ENCODE measurements at places on chromosomes 5 and 9. TPM values are rescaled to one million over a fixed set of nuclear protein-coding genes. Genes with fewer than 3 reads are reported as not detected.

DNA sequence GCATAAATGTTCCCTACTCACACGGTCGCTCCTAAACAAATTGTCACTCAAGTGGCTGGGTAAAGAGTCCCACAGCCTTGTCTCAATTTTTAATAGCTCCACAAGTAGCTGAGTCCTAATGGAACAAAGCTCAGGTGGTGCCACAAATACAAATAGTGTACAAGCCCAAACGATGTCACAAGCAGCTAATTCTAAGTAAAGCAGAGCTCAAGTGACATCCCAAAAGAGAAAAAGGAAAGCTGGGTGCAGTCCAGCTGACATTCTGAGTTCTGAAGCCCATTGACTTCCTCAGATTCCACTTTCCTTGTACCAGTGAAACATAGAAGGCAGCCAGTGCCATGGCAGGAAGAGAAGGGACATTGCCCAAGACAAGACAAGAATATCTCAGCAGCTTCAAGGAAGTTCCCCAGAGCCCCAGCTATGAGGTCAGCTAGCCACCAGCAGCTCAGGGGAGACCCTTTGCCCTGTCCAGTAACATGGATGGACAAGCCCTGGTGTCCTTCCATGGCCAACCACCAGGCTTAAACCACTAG is 231.2 kb upstream of the SGCD start:
- DNase-seq: no peak
- no peaks in the 10 kb centered on the region for H3K27me3 ChIP-seq
- H3K27ac ChIP-seq: no peak overlapping the region
- H3K4me3 ChIP-seq: no peak overlapping the region

GRCh38 chr5:34584165-34584564 is 72.0 kb upstream of the RAI14 start:
- DNase-seq: no peak
- no peaks in the 10 kb centered on the region for H3K27me3 ChIP-seq
- no peaks in the 10 kb centered on the region for H3K36me3 ChIP-seq
- no peak overlapping the region for H3K4me3 ChIP-seq
- no peaks in the 10 kb centered on the region for H3K4me1 ChIP-seq

DNA sequence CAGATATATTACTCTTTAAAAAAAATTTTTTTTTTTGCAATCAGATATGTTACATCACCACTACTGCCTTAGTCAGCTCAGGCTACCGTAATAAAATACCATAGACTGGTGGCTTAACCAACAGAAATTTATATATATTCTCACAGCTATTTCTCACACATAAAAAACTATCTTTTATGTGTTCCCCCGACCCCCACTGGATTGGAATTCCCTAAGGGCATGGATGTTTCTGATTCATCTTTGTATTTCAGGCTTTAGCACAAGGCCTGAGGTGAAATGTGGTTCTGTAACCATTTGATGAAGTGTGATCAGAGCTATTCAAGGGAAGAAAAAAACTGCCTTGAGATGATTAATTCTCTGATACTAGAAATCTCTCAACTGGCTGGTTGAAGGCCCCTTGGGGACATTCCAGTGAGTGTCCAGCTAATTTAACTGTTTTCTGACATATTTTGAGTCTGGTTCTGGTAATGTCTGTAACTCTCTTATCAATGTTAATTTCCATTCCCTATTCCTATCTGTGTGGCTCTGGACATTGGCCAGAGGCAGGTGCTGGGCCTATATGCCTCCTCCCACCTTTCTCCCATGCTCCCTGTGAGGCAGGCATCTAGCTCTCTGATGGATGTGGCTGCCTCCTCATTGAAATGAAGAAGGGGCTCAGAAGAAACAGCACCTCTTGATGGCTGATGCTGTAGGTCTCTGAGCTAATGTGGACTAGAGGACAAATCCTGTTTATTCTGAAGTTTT is 2.5 kb downstream of the CD14 start:
- H3K27ac ChIP-seq: peak overlapping the region; percentile 82
- H3K4me3 ChIP-seq: no peak overlapping the region
- H3K36me3 ChIP-seq: no peaks in the 10 kb centered on the region
- DNase-seq: peak; percentile 79
- no peaks in the 10 kb centered on the region for H3K4me1 ChIP-seq
- H3K27me3 ChIP-seq: peaks cover 19% of the 10 kb centered on the region

GRCh38 chr5:18102733-18103132 is 468.5 kb downstream of the TAF11L14 start:
- H3K36me3 ChIP-seq: no peaks in the 10 kb centered on the region
- H3K4me1 ChIP-seq: no peaks in the 10 kb centered on the region
- H3K27ac ChIP-seq: no peak overlapping the region

DNA sequence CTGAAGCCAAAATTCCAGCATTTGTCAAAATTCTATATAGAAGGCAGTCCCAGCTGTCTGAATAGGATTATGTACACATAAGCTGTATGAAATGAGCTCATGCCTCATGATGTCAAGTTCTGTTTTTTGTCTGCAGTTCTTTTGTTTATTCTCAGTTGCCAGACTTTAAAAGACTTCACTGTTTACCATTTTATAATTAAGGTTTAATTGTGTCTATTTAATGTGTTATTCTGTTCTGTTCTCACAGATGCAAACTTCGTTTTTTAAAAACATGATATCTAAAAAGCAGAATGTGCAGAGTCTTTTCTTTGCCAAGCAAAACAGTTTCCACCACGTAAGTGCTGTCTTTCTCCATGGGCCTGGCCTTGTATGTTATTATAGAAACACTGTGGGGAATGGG is 31.1 kb downstream of the ERAP1 start:
- H3K27ac ChIP-seq: no peak overlapping the region
- peaks cover 3% of the 10 kb centered on the region for H3K4me1 ChIP-seq
- H3K4me3 ChIP-seq: no peak overlapping the region
- DNase-seq: no peak
- H3K27me3 ChIP-seq: no peaks in the 10 kb centered on the region

GRCh38 chr9:117125531-117125930 is 289.3 kb downstream of the ASTN2 start:
- no peaks in the 10 kb centered on the region for H3K36me3 ChIP-seq
- H3K27me3 ChIP-seq: no peaks in the 10 kb centered on the region
- no peak overlapping the region for H3K4me3 ChIP-seq
- no peak overlapping the region for H3K27ac ChIP-seq
- no peaks in the 10 kb centered on the region for H3K4me1 ChIP-seq

PDCD1LG2 gene
- 6.7 TPM for total RNA-seq

DCAF10 gene
- 19.4 TPM for total RNA-seq

ANXA2R gene
- total RNA-seq: 5.2 TPM

Data from lung (tissue), 17 donors.